ENCODE measurements at places on chromosomes 5 and 9.

DNA sequence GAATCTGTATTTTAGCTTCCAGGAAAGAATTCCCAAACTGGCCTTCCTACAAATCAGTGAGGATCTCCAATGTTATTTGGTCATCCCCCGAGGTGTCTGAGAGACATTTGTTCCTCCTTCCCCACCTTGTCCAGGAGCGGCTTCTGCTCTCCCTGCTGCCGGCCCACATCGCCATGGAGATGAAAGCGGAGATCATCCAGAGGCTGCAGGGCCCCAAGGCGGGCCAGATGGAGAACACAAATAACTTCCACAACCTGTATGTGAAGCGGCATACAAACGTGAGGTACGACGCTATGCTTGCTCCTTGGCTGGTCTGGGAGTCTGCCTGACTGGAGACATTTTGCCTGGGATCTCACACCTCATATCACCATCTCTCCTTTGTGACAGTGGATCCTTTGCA is 160.4 kb downstream of the CFAP90 start:
- DNase-seq = no peak
- H3K27me3 ChIP-seq = no peaks in the 10 kb centered on the region
- no peak overlapping the region for H3K27ac ChIP-seq
- no peaks in the 10 kb centered on the region for H3K4me1 ChIP-seq

DNA sequence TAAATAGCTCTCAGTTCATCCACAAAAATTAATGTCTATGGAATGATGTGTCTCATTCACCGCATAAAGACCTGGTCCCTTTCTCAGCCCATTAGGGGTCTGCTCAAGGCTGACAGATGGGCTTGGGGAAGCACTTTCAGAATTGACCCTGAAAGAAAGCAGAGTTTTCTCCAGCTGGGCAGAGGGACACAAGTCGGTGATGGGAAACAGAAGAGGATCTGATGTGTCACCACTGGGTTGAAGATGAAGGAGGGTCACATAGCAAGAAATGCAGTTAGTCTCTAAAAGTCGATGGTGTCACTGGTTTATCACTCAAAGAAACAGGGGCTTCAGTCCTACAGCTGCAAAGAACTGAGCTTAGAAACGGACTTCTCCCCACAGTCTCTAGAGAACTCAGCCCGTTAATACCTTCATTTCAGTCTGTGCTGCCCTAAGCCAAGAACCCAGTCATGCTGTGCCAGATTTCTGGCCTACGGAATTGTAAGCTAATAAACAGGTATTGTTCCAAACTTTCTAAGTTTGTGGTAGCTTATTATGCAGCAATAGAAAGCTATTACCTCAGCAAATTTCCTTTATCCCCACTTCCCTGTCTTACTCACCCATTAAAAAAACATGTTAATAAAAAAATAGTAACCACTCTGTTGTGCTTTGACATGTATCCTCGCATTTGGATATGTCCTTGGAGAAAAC is 64.6 kb downstream of the ADAMTS12 start:
- H3K4me1 ChIP-seq = no peaks in the 10 kb centered on the region
- no peak overlapping the region for H3K4me3 ChIP-seq
- no peak for DNase-seq
- H3K27ac ChIP-seq = no peak overlapping the region

- DNase-seq = no peak
- H3K4me1 ChIP-seq = no peaks in the 10 kb centered on the region
- H3K27me3 ChIP-seq = no peaks in the 10 kb centered on the region
- H3K27ac ChIP-seq = no peak overlapping the region
- peaks cover 20% of the 10 kb centered on the region for H3K36me3 ChIP-seq
These were observed 75.6 kb downstream of the CRB2 start for GRCh38 chr9:123431581-123431980.

GRCh38 chr5:43363445-43364152 is 48.6 kb downstream of the CCL28 start:
- H3K27me3 ChIP-seq = peaks cover 4% of the 10 kb centered on the region
- H3K4me1 ChIP-seq = peaks cover 4% of the 10 kb centered on the region
- no peak for DNase-seq

- no peak overlapping the region for H3K27ac ChIP-seq
- no peak overlapping the region for H3K4me3 ChIP-seq
- H3K36me3 ChIP-seq = no peaks in the 10 kb centered on the region
- H3K27me3 ChIP-seq = peaks cover 12% of the 10 kb centered on the region
These were observed 117.5 kb downstream of the SLC1A3 start for GRCh38 chr5:36723912-36724311.

DNA sequence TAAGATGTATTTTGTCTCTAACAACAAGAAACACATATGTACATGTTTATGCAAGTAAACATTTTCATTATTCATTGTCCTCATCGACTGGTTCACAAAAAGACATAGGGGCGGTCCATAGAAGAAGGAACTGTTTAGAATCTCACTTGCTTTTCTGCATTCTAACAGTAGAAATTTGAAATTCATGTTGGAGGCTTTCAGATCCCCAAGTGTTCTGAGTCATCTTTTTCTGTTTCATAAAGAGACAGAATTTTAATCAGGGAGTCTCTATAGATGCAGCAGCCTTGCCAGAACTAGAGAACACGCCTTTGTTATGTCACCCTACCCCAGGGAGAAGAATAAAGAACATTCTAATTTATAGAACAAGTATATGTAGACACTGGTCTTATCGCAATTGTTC is 324.3 kb downstream of the GABRG2 start:
- H3K4me3 ChIP-seq = no peak overlapping the region
- no peaks in the 10 kb centered on the region for H3K4me1 ChIP-seq
- no peaks in the 10 kb centered on the region for H3K36me3 ChIP-seq

DNA sequence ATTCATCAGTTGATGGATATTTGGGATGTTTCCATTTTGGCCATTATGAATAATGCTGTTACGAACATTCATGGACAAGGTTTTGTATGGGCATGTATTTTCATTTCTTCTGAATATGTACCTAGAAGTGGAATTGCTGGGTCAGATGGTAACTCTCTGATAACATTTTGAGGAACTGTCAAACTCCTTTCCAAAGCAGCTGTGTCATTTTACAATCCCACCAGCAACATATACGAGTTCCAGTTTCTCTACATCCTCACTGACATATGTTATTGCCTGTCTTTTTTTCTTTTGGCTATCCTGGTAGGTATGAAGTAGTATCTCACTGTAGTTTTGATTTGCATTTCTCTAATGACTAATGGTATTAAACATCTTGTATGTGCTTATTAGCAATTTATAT is 86.7 kb downstream of the PRKACG start:
- no peak overlapping the region for H3K27ac ChIP-seq
- H3K4me3 ChIP-seq = no peak overlapping the region
- no peaks in the 10 kb centered on the region for H3K27me3 ChIP-seq
- H3K36me3 ChIP-seq = no peaks in the 10 kb centered on the region
- H3K4me1 ChIP-seq = no peaks in the 10 kb centered on the region

DNA sequence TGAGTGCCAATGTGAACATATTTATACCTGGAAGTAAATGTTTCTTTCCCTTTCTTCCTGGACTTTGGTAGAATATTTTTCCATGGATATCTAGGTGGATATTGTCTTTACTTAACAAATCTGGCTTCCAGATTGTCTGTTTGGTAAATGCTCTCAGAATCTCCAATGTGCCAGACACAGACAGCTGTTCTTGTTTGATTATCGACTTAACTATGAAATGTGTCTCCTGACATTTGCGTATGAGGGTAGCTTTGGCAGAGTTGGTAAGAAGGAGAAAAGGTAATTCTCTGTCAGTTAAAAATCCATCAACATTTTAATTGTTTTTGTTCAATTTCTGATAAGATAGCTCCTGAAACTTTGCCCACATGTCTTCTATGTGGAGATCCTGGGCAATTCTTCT is 196.4 kb upstream of the NUDT12 start:
- H3K4me1 ChIP-seq = no peaks in the 10 kb centered on the region
- no peak for DNase-seq
- H3K36me3 ChIP-seq = no peaks in the 10 kb centered on the region
- no peak overlapping the region for H3K27ac ChIP-seq
- H3K27me3 ChIP-seq = no peaks in the 10 kb centered on the region

DNA sequence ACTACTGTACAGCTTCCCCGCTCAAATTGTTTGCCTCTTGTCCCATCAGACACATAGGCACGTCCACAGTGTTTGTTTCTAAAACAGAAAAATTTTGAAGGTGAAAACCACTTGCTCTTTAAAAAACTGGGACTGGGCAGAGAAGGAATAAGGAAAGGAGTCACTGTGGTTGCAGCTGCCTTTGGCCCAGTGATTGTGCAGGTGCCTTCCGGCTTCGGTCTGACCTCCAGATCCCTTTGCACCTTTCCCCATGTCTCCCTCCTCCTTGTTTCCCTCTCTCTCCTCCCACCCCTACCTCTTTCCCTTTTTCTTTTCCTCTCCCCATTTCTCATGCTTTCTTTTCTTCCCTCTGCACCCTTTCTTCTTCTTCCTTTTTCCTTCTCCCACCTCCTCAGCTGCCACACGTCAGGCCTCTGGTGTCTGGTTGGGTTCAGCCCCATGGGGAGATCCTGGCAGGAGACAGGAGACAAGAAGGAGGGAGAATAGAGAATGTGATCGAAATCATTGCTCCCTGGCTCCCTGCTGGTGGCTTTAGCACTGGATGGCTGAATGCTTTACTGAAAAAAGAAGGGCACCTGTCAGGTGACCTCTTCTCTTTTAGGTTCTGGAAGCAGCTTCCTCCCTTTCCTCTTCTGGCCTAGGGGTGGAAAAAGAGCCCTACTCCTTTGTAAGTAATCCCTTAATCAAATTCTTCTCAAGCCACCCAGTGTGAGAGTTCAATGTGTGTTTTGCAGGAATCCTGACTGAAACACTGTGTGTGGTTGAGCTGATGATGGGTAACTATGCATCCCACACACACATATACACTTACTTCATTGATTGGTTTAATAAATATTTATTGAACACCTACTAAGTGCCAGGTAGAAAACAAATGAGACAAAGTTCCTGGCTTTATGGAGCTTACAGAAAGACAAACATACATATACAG is 267.3 kb downstream of the MAST4 start:
- H3K4me3 ChIP-seq = no peak overlapping the region
- peak overlapping the region; percentile 86 for H3K27ac ChIP-seq
- no peak for DNase-seq
- H3K27me3 ChIP-seq = no peaks in the 10 kb centered on the region
- no peaks in the 10 kb centered on the region for H3K36me3 ChIP-seq
- peaks cover 52% of the 10 kb centered on the region for H3K4me1 ChIP-seq

Data from mesothelial cell of epicardium (in vitro differentiated cells).